NCI-H2171 (cell line): ENCODE measurements at places on chromosomes 12 and 14.

GRCh38 chr12:120140603-120141002 is 24.1 kb upstream of the RAB35 start:
- DNase-seq: no peak

DNA sequence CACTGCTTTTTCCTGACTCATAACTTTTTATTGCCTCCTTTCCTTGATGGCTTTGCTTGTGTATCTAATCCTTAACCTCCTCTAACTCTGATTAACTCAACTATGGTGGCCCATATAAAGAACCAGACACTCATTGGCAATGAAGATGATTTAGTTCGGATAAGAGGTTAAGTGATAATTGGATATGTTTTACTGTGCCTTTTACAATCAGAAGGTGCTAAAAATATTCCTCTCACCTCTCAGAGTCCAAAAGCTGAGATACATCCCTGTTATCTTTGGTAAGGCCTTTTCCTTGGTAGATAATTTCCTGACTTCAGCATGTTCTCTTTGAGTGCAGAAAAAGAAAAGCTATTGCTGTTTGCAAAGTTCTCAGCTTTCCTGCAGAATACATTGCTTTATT is 367.7 kb downstream of the SLC16A7 start:
- no peak for DNase-seq

DNA sequence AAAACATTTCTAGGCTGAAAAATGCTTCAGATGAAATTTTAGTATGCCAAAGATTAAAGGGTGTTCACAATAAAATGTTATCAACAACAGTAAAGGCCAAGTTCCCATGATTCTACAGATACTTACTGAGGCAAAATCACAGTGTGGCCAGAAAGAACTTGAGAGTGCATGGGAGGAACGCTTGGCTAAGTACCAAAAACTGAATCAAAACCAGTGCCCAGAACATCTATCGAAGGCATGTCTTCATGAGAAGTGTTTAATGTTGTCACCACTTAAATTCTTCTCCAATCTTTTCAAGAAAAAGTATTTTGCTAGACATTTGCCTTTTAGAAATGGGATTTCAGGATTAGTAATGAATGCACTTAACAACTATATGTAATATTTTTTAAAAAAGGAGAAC is 41.5 kb downstream of the KIF21A start:
- no peak for DNase-seq

DNA sequence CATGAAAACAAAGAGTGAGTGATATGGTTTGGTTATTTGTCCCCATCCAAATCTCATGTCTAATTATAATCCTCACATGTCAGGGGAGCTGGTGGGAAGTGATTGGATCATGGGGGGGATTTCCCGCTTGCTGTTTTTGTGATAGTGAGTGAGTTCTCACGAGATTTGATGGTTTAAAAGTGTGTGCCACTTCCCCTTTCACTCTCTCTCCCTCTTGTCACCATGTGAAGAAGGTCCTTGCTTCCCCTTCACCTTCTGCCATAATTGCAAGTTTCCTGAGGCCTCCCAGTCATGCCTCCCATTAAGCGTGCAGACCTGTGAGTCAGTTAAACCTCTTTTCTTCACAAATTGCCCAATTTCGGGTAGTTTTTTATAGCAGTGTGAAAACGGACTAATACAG is 2.1 kb upstream of the ATXN7L3B start:
- DNase-seq: no peak

GRCh38 chr14:34450542-34450915 is 11.5 kb downstream of the SPTSSA start:
- no peak for DNase-seq

DNA sequence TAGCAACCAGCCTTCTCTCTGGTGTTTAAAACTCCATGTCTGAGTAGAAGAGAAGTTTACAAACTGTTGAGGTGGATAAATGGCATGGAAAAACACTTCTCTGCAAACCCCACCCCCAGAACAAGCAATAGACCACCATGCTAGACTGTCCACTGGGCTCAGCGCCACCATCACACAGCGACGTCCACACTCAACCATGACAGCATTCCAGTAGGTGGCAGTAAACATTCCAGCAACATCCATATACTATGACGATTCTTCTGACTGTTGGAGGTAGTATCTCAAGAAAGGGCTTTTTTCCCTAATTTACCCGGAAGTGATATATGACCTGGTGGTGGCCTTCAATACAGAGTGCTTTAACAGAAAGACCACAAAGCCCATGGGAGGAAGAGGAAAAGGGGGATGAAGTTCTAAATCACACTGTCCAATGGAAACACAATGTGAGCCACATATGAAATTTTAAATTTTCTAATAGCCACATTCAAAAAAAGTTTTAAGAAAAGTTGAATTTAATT is 152.2 kb downstream of the SLC15A4 start:
- DNase-seq: no peak

DNA sequence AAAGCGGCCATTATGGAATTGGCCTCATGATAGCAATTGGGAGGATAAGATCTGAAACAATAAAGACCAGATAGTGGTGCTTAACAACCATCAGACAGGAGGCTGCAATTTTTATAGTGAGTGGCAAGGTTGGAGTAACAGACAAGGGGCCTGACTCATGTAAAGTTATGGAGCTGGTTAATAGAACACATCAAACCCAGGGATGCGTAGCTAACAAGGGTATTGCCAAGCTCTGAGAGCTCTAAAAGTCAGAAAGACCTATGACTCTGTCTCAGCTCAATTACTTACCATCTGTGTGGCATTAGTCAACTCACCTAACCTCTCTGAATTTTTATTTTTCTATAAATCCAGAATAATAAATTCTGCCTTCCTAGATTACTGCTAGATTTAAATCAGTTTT is 1731.5 kb upstream of the FLRT2 start:
- DNase-seq: no peak

GRCh38 chr12:94566345-94566744 is 84.0 kb downstream of the TMCC3 start:
- DNase-seq: no peak

- DNase-seq: no peak
Measured at GRCh38 chr12:10205220-10205807, 7.4 kb upstream of the GABARAPL1 start.

DNA sequence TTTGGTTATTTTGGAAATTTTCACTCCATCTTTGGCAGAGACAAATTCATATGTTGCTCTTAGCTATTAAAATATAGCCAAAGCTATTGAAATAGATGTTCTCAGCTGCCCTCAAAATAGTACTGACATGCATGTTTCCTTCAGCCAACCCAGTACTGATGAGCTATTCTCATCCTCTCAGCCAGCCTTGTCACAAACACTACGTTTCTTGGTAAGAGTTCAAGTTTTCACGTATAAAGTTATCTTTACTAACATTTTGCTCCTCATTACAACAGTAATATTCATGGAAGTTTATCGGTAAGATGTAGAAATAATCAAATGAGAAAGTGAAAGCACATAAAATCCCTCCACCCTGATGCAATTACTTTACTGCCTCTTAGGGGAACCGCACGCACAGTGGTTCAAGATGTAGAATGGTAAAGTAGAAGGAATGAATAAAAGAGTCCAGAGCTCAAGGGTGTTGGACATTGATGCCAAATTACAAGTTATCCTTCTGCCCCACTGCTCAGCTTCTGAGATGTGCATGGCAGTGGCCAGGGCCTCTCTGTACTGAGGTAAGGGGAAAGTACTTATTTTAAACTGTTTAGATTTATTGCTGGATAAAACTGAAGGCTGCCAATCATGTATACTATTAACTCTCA is 20.7 kb downstream of the GCH1 start:
- no peak for DNase-seq

DNA sequence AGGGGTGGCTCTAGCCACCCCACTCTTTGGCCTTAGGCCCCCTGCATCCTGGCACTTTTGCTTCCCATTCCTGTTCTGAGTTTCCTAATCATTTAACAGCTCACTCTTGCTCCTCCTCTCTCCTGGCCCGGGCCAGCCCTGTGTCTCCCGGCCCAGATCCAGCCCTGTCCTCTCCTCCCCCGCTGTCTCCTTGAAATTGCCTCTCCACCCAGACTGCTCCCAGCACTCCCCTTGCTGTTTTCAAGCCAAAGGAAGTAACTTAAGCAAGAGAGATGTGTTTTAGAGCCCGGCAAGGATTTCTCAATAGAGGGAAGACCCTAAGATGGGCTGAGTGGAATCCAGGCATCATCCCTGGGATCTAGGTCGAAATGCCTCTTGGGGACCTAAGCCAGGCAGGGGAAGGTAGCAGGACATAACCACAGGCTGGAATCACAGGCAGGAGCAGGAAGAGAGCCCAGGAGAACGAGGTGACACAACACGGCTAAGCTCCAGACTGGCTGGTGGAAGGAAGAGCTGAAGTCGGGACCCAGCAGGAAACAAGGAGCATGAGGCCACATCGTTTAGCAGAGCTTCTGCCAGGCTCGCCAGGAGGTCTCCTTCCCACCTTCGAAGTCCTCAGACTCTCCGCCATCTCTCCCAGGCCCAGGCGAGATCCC is 2.0 kb upstream of the LRP1-AS start:
- no peak for DNase-seq

- no peak for DNase-seq
Measured at GRCh38 chr12:53495903-53496751, 3.1 kb downstream of the MAP3K12 start.

DNA sequence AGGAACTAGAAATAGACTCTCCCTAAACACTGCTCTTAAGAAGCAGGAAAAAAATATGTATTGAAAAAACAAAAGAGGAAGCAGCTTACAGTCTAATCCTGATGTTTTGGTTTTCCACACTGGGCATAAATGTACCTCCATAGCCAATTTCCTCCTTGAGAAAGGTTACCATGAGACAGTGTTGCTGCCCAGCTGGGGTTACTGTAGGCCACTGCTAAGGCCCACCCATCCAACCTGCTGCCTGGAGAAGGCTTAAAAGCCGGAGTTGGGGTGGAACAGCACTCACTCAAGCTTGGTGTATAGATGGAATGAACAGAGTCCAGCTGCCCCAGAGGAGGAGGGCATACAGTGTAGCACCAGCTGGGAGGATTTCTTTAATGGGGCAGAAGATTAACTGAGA is 41.1 kb downstream of the ERG28 start:
- DNase-seq: no peak

DNA sequence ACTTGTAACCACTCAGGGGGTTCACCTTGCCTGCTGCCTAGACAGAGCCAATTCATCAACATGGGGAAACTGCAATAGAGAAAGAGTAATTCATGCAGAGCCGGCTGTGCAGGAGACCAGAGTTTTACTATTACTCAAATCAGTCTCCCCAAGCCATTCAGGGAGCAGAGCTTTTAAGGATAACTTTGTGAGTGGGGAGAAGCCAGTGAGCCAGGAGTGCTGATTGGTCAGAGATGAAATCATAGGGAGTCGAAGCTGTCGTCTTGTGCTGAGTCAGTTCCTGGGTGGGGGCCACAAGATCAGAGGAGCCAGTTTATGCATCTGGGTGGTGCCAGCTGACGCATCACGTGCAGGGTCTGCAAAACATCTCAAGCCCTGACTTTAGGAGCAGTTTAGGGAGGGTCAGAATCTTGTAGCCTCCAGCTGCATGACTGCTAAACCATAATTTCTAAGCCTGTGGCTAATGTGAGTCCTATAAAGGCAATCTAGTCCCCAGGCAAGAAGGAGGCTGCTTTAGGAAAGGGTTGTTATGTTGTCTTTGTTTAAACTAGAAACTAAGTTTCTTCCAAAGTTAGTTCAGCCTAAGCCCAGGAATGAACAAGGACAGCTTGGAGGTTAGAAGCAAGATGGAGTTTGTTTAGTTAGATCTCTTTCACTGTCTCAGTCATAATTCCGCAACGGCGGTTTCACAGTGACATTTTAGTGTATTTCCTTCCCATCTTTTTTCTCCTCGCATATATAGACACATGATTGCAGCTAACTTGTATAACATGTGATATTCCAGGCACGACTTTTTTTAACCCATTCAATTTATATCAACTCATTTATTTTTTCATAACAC is 68.9 kb upstream of the NCOR2 start:
- DNase-seq: no peak

- no peak for DNase-seq
Measured at GRCh38 chr14:72182708-72183432, 250.6 kb downstream of the RGS6 start.

- no peak for DNase-seq
Measured at GRCh38 chr12:108861878-108862587, 4.7 kb upstream of the SSH1 start.

GRCh38 chr12:59937148-59937547 is 341.3 kb downstream of the SLC16A7 start:
- no peak for DNase-seq

DNA sequence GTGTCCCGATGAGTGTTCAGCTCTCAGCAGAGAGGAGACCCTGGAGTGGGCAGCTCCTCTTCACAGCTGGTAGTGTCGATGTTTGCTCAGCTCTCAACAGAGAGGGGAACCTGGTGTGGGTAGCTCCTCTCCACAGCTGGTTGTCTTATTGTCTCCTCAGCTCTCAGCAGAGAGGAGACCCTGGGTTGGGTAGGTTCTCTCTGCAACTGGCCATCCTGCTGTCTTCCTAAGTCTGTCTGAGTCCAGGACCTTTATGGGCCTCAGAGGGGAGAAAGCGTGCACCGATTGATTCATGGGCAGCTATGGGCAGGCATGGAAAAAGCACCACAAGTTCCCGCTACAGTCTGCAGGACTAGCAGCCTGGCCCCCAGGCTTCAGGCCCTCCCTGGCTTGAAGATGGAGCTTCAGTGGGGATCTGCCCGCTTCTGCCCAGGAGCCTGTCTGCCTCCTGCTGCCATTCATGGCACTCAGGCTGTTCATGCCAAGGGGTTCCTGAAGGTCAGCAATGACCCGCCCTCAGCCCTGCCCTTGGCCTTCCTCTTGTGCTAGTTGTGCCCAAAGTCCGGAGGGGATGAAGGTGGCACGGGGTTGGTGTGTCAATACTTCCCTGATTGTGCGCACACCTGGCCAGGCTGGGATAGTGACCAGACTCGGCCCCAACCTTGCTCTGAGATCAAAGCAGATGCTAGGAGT is 224.2 kb downstream of the KCNC2 start:
- no peak for DNase-seq

DNA sequence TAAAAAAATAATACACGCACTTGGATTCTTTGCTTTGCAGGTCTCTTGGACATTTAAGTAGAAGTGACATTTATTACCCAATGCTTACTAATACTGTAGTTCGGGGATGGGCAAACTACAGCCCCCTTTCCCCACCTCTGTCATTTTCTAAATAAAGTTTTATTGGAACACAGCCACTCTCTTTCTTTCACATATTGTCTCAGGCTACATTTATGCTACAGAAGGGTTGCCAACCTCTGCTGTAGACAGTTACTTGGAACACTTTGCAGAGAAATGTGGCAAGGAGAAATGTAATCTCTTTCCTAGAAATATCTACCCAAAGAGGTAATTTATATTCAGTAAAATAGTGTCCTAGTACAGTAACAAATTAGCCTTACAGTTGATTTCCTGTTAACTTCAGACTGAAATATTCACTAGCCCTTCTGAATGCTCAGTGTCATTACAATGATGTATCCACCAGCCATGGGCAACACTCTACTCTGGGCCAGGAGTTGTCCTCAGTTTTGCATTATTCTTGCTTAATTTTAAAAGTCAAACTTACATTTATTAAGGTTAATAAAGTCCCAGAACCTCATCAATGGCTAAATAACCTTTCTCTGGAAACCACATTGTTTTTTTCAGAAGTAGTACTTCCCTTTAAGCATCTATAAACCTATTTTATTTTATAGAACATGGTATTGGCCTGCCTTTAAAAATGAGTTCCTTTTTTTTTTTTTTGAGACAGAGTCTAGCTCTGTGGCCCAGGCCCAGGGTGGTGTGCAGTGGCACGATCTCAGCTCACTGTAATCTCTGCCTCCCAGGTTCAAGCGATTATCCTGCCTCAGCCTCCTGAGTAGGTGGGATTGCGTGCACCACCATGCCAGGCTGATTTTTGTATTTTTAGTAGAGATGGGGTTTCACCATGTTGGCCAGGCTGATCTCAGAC is 269.6 kb upstream of the AMIGO2 start:
- no peak for DNase-seq

GRCh38 chr14:83255727-83256090 is 1722.1 kb upstream of the SEL1L start:
- DNase-seq: no peak

- no peak for DNase-seq
Measured at GRCh38 chr12:79850610-79851299, 84.1 kb downstream of the PPP1R12A start.
